Peyer's patch (tissue), 4 donors: ENCODE measurements at places on chromosomes 6 and 20. TPM values are rescaled to one million over a fixed set of nuclear protein-coding genes. Genes with fewer than 3 reads are reported as not detected.

The EFHC1 gene
- 24.9 TPM for total RNA-seq

The MAN1A1 gene
- total RNA-seq = 99.1 TPM

The C6orf163 gene
- total RNA-seq = 13.2 TPM

The STMN3 gene
- total RNA-seq = 6.7 TPM

The MYB gene
- 10.0 TPM for total RNA-seq

The THEMIS gene
- total RNA-seq = 4.2 TPM

The PTPRK gene
- 192 TPM for total RNA-seq

The NR2E1 gene
- not detected for total RNA-seq

The ZNF165 gene
- total RNA-seq = 4.2 TPM

The BMP7 gene
- total RNA-seq = not detected

The AGER gene
- total RNA-seq = 12.4 TPM

The RAMACL gene
- not detected for total RNA-seq

The PCNA gene
- total RNA-seq = 55.5 TPM

The LTB gene
- total RNA-seq = 14.9 TPM

The SUMO4 gene
- total RNA-seq = not detected

The ELOVL5 gene
- total RNA-seq = 40.3 TPM

The DZANK1 gene
- 2.3 TPM for total RNA-seq

The MOG gene
- not detected for total RNA-seq

The MGME1 gene
- 18.4 TPM for total RNA-seq

The RAET1G gene
- not detected for total RNA-seq

The SNPH gene
- total RNA-seq = 3.5 TPM

The WFDC2 gene
- total RNA-seq = 2.1 TPM

The TREM1 gene
- 2.1 TPM for total RNA-seq
